Stimulated activated CD4-positive, alpha-beta T cell treated with anti-CD3 and anti-CD28 coated beads, Interleukin-4, amount 100 ng/mL, for 24 hours (primary cell): ENCODE measurements at places on chromosomes 6 and 20.

GRCh38 chr6:68958327-68958726 is 323.2 kb downstream of the ADGRB3 start:
- no peak for DNase-seq

GRCh38 chr6:129630596-129630995 is 79.4 kb downstream of the ARHGAP18 start:
- DNase-seq = no peak

- DNase-seq = no peak
Observed at GRCh38 chr20:63334356-63334755, 26.8 kb downstream of the CHRNA4 start.

DNA sequence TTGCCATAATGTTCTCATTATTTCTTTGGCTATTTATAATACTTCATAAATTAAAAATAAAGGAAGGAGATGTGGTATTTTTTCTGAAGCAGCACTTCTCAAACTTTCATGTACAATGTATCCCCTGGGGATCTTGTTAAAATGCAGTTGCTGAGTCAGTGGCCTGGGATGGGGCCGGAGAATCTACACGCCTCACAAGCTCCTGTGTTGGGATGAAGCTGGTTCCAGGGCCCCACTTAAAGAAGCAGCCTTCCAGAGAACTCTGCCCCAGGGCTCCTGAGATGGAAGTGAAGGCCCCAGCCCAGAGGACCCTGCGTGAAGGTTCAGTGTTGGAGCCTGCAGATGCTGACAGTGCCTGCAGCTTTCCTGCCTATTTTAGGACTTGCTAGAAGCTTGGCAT is 40.1 kb upstream of the SLC23A2 start:
- DNase-seq = no peak

DNA sequence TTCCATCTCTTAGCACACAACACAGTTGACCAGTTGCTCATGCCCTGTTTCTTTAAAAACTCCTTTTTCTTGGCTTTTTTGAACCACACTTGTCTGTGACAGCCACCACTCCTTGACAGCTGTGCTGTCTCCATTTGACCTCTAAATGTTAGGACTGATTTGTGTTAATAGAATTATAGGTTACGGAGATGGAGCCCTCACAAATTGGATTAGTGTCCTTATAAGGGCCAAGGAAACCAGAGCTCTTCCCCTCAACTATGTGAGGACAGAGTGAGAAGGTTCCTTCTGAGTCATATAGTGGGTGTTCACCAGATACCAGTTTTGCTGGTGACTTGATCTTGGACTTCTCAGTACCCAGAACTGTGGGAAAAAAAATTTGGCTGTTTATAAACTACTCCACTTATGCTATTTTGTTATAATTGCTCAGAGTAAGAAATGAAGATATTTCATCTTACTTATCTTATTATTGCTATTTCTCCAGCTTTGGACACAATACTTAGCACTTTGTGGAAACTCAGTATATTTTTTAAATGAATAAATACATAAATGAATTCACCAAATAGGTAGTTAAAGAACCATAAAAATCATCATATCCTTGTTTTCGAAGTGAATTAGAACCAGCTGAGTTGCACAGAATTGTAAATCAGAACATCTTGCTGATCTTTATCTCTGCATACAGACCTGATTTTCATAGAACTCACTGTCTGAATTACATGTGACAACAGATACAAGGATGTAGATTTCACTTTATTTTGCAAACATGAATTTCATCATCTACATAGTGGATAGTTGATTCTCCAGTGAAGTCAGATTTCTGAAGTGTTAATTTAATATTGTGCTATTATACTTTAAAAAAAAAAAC is 598.5 kb upstream of the IRAK1BP1 start:
- no peak for DNase-seq

GRCh38 chr20:33875055-33875454 is 63.9 kb downstream of the CHMP4B start:
- no peak for DNase-seq

DNA sequence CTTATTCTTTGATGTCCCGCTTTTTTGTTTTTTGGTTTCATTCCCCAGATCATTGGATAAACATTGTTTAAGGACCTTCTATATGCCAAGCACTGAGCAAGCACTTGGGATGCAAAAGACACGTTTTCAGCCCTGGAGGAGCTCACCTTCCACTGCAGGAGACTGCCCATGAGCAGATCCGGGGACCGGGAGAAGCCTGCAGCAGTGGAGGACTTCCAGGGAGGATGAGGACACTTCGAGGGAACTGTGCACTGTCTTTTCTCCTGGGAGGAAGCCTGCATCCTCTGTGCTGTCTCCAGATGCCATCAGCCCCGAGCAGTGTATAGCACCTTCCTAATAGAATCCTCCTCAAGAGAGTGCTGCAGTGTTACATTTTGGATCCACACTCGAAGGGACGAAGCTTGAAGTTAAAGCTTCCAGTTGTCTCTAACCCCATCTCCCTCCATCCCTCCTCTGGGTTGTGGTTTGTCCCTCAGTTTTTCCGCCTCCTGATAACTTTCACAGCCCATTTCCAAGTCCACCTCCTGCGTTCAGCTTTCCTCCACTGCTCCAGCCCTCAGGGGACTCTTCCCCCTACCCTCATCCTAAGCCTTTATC is 5.8 kb upstream of the KCNG1 start:
- no peak for DNase-seq

- DNase-seq = no peak
Observed at GRCh38 chr20:43530321-43531090, 23.0 kb downstream of the L3MBTL1 start.

DNA sequence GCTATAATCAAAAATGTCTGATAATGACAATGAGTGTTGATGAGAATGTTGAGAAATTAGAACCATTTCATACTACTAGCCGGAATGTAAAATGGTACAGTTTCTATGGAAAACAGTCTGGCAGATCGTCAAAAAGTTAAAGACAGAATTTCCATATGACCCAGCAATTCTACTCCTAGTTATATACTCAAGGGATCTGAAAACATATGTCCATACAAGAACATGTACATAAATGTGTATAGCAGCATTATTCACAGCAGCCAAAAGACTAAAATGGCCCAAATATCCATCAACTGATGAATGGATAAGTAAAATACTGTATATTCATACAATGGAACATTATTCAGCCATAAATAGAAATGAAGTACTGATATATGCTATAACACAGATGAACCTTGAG is 236.2 kb downstream of the BTBD9 start:
- no peak for DNase-seq
